ENCODE measurements at places on chromosomes 6 and 20.

GRCh38 chr6:142857233-142857761 lies 87.7 kb downstream of the HIVEP2 start:
- no peak for DNase-seq

- DNase-seq = no peak
These were observed 67.4 kb upstream of the HINT3 start for GRCh38 chr6:125888989-125889656.

DNA sequence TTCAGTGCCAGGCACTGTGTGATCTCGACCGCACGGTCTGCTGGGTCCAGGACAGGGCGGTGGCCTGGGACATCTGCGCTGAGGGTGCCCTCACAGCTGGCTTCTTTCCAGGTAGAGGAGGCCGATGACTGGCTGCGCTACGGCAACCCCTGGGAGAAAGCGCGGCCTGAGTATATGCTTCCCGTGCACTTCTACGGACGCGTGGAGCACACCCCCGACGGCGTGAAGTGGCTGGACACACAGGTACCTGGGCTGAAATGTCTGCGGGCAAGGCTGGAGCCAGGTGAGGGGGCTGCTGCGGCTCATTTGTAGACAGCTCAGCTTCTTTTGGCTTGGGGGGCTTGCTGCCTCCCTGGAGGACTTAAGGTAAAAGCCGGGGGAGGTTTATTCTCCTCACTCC lies 26.6 kb downstream of the PYGB start:
- no peak for DNase-seq

- DNase-seq = no peak
These were observed 28.6 kb downstream of the DDX27 start for GRCh38 chr20:49247792-49248191.

DNA sequence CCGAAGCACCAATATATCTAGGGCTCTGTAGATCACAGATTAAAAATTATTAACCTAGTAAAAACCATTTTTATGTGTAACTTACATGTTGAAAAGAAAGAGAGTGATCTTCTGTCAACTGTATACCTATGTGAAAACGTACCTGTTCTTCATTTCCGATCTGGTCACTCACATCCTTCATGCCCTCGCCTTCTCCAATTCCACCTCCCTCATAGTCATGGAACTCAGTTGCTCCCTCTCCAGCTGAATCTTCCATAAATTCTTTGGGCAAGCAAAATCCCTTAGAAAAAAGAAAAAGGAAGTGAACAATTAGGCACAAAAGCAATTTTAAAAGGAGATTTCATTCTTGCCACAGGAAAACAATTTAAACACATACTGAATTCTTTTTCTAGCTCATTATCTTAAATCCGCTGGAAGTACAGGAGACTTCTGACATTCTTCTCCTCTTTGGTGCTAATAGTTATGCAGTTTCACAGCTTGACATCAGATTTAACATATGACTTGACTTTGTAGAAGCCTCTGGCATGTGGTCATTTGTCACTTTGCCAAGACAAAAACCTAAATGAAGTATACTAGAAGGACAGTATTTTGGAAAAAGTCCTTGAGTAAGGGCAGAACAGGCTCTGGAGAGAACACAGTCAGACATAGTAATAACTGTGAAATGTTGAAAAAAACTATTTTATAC lies 29.5 kb upstream of the LYRM2 start:
- DNase-seq = no peak

DNA sequence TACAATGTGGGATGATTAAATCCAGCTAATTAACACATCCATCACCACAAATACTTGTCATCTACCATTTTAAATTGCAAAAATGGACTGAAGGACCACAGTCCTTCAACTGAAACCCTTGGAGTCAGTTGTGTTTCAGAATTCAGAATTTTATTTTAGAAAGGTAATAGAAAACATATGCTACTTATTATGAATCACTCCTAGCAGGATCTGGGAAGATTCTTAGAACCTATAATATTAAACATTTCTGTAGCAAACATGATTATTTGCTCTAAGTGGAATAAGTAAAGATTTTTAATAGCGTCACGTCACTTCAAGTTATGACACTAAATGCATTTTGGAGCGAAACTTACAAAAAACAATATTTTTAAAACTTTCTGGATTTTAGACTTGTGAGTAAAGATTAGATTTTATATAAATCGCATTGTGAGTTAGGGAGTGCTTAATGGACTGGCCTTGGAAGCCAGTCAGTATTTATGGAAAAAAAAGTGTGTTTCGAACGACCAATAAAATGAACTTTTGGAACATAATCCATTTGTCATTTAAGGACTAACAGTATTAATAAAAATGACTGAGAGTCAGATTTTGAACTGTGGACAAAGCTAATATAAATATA lies 71.8 kb upstream of the PHACTR2 start:
- no peak for DNase-seq

DNA sequence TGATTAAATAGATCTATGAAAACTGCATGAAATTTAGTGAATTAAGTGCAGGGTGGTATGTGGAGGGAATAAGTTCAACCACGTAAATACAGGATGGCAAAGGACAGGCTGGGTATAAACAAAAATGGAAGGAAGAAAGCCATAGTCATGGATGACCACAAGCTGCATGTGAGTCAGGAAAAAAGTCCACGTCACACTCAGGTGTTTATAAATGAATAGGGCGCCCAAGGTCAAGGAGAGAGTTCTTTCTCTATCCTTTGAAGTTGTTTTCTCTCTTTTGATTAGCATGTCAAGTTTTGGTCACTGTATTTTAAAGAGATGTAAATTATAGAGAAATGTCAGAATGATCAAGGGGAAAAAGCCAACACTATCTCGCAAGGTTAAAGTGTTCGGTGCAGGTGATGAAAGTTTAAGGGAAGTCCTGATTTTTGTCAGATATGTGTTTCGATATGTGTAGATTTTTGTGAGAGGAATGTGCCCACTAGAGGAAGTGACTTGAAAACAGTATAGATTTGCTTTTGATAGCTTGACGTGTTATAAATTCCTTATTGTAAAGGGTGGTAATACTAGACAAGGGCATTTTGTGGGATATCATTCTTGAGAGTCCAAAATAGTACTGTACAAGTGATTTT lies 58.7 kb downstream of the MAP3K4 start:
- DNase-seq = no peak

- no peak for DNase-seq
These were observed 791.1 kb downstream of the MAFB start for GRCh38 chr20:39897781-39898466.

GRCh38 chr6:130961148-130961547 lies 101.9 kb downstream of the EPB41L2 start:
- DNase-seq = no peak

- no peak for DNase-seq
These were observed 20.7 kb downstream of the FOXO3 start for GRCh38 chr6:108581237-108581931.

GRCh38 chr6:169904051-169904922 lies 152.9 kb downstream of the ERMARD start:
- no peak for DNase-seq

- no peak for DNase-seq
These were observed 714 bp upstream of the RTEL1 start for GRCh38 chr20:63657260-63657936.

DNA sequence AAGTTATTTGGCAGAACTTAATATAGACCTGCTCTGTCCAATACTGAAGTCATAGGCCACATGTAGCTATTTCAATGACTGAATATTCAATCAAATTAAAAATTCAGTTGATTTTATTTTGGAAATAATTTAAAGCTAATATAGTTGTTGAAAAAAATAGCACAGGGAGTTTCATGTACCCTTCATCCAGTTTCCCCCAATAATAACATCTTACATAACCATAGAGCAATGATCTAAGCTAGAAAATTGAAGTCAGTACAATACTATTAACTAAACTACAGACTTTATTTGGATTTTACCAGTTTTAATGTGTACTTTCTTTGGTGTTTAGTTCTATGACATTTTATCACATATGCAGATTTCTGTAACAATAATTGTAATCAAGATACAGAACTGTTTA lies 212.2 kb upstream of the HDDC2 start:
- DNase-seq = no peak

Measured in stimulated activated CD4-positive, alpha-beta T cell treated with anti-CD3 and anti-CD28 coated beads, TNF-alpha, amount 100 ng/mL, for 1 hour (primary cell).